ENCODE measurements at places on chromosomes 6 and 20.

DNA sequence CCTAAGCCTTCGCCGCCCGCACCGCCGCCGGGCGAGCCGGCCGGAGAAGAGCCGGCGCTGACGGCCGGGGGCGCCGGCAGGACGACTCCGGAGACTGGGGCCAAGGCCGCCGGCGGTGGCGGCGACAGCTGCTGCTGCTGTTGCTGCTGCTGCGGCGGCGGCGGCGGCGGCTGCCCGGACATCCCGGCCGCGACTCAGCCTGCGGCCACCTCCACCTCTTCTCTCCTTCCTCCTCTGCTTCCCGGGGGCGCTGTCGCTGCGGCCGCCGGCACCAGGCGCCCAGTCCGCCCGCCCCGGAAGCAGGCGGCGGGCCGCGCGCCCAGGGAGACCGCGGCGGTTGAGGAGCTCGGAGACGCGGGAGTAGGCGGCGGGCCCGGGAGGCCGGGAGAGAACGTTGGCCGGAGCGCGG lies 307 bp downstream of the RANBP9 start:
- H3K27me3 ChIP-seq: no peaks in the 10 kb centered on the region
- H3K4me3 ChIP-seq: peak overlapping the region; percentile 61
- no peaks in the 10 kb centered on the region for H3K36me3 ChIP-seq

DNA sequence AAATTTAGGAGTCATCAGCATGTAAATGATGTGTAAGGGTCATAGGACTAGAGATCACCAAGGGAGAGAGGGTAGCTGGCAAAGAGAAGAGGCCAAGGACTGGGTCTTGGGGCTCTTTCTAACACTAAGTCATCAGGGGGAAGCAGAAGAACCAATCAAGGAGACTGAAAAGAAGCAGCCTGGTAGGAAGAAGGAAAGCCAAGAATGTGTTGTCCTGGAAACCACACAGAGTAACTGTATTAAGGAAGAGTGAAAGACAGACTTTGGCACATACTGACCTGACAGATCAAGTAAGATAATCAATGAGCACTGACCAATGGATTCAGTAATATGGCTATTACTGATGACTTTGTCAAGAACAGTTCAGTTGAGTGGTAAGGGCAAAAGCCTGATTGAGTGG lies 42.3 kb upstream of the LAMA4 start:
- H3K4me1 ChIP-seq: peaks cover 16% of the 10 kb centered on the region
- no peaks in the 10 kb centered on the region for H3K27me3 ChIP-seq
- no peak overlapping the region for H3K27ac ChIP-seq
- H3K4me3 ChIP-seq: no peak overlapping the region
- no peaks in the 10 kb centered on the region for H3K36me3 ChIP-seq

DNA sequence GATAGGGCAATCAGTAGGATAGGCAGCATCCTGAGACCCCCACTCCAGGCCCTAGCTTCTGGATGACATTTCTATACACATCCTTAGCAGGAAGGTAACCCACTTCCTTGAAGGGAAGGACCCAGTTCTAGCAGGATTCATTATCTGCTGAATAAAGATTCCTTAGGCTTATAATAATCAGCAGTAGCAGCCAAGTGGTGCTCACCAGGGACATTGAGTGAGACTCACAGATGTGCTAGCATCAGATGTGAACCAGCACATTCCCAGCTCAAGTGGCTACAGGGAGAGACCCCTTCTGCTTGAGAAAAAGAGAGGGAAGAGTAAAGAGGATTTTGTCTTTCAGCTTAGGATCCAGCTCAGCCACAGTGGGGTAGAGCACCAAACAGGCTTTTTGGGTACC lies 244.8 kb upstream of the UFL1 start:
- no peak for DNase-seq
- no peaks in the 10 kb centered on the region for H3K4me1 ChIP-seq
- no peak overlapping the region for H3K27ac ChIP-seq
- no peaks in the 10 kb centered on the region for H3K27me3 ChIP-seq
- H3K4me3 ChIP-seq: no peak overlapping the region
- no peaks in the 10 kb centered on the region for H3K36me3 ChIP-seq

GRCh38 chr6:170460641-170461040 lies 92.5 kb downstream of the PSMB1 start:
- H3K4me3 ChIP-seq: no peak overlapping the region
- peaks cover 7% of the 10 kb centered on the region for H3K27me3 ChIP-seq
- H3K36me3 ChIP-seq: no peaks in the 10 kb centered on the region

DNA sequence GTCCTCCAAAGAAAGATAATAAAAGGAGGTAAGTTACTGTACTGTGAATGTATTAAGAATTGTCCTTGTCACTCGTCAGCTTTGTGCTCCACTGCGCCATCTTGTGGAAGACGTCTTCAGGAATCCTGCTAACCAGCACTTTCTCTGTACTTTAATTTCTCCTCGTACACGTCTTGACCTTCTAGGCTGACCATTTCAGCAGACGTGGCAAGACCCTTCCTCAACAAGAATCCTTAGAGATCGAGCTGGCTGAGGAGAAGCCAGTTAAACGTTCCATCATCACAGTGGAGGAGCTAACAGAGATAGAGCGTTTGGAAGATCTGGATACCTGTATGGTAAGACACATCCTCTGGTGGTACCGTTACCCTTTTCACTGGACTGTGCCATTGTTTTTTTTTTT lies 95.5 kb upstream of the SCGN start:
- no peaks in the 10 kb centered on the region for H3K4me1 ChIP-seq
- no peak overlapping the region for H3K4me3 ChIP-seq
- H3K27me3 ChIP-seq: no peaks in the 10 kb centered on the region
- H3K36me3 ChIP-seq: no peaks in the 10 kb centered on the region
- H3K27ac ChIP-seq: no peak overlapping the region

GRCh38 chr6:37005061-37005810 lies at the start of gene FGD2:
FGD2 (plus strand) TSS chr6:37005655; CDS start chr6:37005818, 163 bp downstream.
- H3K36me3 ChIP-seq: no peaks in the 10 kb centered on the region
- H3K27ac ChIP-seq: no peak within 1 kb of the TSS
- no peak within 1 kb of the TSS for H3K4me3 ChIP-seq

Data from hepatocyte (in vitro differentiated cells).